ENCODE measurements at places on chromosomes 16 and 17.
A peak's percentile ranks its signal among the peaks of the same experiment; 100 is the strongest.

DNA sequence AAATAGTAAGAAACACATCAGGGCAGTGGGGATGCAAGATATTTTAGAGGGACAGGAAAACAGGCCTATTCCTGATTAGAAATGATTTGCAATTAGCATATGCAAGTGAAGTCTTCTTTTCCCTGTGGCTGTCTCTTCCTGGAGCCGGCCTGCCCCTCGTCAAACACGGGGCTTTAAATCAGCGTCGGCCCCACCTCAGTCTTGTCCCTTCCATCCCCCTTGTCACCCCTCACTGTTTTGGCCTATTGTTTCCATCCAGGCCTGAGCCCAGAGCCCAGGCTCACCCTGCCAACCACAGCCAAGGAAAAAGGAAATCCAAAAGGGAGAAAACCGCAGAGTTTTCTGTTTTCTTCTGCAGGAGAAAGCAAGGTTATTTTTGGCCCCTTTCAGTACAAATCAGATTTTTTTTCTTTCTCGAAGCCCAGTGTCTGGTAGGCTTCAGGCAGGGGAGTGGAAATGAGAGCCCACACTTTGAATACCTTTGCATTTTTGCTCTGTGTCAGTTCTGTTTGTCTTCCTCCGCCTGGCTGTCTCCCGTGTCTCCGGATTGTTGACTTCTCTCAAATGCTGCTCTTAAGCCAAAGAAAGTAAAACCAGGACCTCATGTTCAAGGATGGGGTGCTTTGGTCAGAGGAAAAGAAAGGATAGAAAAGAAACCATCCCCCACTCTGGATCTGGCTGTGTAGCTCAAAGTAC is 399.9 kb upstream of the CDH11 start:
- no peak for DNase-seq

- DNase-seq, result no peak
Observed at GRCh38 chr17:47804461-47804860, 17.1 kb downstream of the OSBPL7 start.

GRCh38 chr16:5874899-5875298 is 777.3 kb upstream of the EEF2KMT start:
- no peak for DNase-seq

- no peak for DNase-seq
Observed at GRCh38 chr16:4805231-4805630, 2.8 kb upstream of the ROGDI start.

DNA sequence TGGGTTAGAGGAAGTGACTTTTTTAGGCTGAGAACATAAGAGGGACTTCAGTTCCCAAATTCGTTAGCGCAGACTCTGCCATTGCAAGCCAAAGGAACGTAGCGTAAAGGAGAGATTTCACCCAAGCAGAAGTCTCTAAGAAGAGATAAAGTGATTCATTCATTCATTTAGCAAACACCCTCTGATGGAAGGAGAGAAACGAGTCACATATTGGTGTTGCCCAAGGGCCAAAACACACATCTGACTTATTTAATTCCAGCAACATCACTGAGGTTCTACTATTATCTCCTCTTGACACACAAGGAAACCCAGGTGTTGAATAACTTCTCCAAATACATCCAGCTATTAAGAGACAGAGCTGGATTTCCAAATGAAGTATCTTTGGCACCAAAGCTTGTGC is 85.7 kb upstream of the CACNG3 start:
- no peak for DNase-seq

- no peak for DNase-seq
Observed at GRCh38 chr16:88854306-88855111, 2.2 kb downstream of the GALNS start.

DNA sequence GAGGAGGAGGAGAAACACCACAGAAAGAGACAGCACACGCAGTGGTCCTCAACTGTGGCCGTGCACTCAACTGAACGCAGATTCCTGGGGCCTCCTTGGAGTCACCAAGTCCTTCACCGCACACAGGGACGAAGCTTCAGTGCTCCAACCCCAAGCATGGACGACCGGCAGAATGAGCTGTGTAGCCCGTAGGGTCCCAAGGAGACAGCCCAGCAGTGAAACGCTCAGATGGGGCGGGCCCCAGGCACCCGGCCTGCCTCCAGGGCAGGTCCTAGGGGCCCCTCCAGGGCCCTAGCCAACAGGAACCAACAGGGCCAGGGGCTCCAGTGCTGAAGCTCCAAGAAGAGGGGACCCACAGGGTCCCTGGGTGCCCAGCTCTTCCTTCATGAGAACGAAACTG is 13.2 kb downstream of the RAB40B start:
- DNase-seq, result no peak

- no peak for DNase-seq
Observed at GRCh38 chr17:2406271-2406902, 5.5 kb upstream of the MNT start.

DNA sequence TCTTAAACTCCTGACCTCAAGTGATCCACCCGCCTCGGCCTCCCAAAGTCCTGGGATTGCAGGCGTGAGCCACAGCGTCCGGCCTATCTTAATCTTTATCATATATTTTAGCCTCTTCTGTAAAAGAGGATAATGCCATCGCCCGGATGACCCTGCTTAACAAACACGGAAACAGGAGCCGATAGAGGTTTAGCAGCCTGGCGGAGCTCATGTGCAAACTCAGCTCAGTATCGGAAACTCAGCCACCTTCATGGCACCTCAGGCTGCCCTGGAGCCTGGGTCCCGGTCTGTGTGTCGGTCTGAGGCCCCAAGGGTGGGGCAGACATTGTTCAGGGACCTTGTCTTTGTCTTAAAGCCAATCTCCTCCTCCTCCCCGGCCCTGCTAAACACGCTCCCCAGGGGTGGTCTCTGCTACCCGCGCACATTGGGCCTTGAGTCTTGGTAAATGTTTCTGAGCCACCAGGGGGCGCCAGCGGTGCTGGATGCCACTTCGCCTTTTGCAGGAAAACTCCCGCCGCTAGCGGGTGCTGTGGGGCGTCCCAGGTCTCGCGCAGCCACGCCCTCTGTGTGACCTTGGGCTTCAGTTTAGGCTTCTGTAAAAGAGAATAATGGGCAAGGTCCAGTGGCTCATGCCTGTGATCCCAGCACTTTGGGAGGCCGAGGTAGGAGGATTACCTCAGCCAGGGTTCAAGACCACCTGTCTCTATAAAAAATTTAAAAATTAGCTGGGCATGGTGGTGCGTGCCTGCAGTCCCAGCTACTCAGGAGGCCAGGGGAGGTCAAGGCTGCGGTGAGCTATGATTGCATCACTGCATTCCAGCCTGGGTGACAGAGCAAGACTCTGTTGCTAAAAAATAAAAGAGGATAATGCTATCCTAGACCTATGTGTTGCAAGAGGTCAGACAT is 2.7 kb downstream of the CETP start:
- DNase-seq, result peak; percentile 88

DNA sequence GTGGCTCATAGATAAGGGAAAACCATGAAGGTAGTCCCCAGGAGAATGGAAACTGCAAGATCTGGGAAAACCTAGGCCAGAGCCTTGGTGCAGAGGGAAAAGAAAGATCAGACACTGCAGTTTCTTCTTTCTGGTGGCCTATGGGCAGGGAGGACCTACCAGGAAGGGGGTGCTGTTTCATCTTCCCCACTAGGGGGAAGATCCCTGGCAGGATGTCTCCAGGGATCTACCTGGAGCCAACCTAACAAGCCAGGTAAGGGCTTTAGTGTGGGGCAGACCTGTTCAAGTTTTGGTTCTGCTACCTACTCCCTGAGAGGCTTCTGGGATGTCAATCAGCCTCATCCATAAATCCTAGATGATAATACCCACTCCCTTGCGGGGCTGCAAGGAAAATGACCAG is 21.4 kb downstream of the TOM1L2 start:
- no peak for DNase-seq

All from SHP77 (cell line).